ENCODE measurements at places on chromosomes 1 and 21.

DNA sequence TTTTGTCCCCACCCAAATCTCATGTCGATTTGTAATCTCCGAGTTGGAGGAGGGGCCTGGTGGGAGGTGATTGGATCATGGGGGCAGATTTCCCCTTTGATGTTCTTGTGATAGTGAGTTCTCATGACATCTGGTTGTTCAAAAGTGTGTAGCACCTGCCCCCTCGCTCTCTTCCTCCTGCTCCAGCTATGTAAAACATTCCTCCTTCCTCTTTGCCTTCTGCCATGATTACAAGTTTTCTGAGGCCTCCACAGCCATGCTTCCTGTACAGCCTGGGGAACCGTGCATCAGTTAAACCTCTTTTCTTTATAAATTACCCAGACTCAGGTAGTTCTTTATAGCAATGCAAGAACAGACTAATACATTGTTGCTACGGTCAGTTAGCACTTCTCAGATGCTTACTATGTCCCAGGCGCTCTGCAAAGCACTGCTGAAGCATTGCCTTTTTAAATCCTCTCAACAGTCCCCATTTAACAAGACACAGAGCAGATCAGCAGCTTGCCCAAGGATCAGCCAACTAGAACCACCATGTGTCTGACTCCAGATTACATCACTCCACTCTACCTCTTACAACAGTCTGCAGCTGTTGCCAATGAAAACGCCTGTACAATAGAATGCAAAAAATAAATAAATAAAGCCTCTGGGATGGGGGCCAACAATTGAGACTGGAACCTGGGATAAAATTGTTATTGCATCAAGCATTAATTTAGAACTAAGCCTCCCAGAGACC, 52.4 kb upstream of the USP1 start:
- peak; percentile 29 for DNase-seq

DNA sequence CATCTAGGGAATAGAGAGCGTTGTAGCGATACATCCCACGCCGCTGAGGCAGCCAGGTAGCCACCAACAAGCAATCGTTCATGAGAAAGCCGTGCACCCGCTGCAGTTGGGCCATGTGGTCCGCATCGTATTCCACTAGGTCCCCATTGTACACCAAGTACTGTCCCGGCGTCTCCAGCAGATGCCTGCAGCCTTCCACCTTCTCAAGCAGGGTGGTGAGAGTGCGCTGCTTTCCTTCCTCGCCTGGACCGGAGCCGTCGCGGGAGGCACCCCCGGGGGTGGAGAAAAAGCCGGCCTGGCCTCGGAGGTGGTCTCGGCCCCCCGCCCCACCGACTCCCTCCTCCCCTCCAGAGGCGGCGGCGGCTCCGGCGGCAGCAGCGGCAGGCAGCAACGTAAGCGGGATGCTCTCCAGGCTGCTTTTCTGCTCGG, 595 bp downstream of the EXOC8 start:
- DNase-seq = no peak

- DNase-seq = no peak
Measured at GRCh38 chr1:246923482-246923881, 8.3 kb downstream of the AHCTF1 start.

- no peak for DNase-seq
Measured at GRCh38 chr1:2605509-2606395, 19.2 kb downstream of the PRXL2B start.

DNA sequence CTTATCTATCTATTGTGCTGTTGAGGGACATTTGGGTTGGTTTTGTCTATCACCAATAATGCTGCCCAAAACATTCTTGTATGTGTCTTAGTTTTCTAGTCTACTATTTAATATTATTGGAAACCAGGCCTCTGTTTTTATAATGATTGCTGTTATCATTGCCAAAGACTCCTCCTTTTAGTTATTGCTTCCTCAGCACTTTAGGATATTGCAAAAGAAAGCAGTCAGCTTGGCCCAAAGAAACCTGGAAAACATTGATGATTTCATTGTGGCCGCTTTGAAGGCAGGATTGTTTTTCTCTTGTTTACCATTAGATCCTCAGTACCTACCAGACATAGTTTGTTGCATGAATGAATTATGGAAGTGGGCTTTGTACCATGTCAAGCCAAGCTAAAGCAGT, 20.6 kb upstream of the MTARC2 start:
- no peak for DNase-seq

GRCh38 chr21:45611939-45612664, 31.4 kb upstream of the PCBP3 start:
- DNase-seq = peak; percentile 11

DNA sequence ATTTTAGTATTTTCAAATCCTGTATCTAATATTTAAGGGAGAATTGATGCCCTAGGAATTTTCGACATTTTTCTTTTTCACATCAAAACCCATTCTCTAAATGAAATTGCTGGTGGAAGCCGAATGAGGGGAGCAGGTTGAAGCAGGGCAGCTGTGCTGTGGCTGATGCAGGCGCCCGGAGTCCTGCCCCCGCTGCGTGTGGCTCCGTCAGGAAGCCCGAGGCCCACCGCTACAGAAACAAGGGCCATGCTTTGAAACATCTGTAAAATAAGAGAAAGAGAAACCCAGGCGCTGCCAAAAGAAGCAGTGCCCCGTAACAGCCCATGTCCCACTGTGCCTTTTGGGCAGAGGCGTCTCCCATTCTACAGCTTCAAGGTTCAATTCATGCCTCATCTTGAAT, 41.1 kb downstream of the TENT5C start:
- no peak for DNase-seq

- no peak for DNase-seq
Measured at GRCh38 chr1:240254006-240254405, 162.3 kb downstream of the FMN2 start.

DNA sequence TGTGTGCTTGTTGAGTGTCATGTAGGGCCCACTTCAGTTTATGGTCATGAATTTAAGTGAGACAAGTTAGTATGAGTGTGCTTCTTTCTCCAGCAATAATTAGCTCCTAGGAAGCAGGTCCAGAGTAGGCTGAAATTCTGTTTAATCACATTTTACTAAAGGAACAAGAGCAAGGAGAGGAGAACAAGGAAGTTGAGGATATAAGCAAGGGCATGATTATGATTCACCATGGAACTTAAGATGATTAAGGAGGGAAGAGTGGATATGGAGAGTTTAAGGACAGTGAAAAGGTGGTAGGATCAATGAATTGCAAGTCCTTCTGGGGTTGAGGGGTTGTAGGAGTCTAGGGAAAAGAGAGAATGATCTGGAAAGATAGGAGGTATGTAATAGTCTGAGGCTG, 3.1 kb upstream of the DIPK1A start:
- no peak for DNase-seq

DNA sequence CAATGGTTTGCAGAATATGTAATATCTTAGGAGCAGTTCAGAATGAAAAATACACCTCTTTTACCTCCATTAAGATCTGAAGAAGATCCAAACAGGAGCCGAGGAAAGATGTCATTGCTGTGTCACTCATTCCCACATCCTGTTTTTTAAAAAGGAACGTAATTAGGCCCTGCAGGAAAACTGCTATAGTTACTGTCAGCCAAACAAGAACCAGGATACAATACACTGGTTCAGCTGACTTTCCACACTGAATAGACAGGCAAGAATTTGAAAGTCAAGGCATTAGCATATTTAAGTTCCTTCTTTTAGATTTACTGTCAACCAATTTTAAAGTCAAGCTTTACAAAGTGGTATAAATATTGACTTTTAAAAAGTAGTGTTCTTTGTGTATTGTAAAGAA, 63.8 kb downstream of the IARS2 start:
- no peak for DNase-seq

- DNase-seq = no peak
Measured at GRCh38 chr1:243883551-243883950, 33.5 kb upstream of the AKT3 start.

- no peak for DNase-seq
Measured at GRCh38 chr21:21712748-21713520, 714.7 kb downstream of the NCAM2 start.

GRCh38 chr1:25111706-25112105, 120.6 kb downstream of the SYF2 start:
- no peak for DNase-seq
